ENCODE measurements at places on chromosomes 6 and 20. TPM values are rescaled to one million over a fixed set of nuclear protein-coding genes. Genes with fewer than 3 reads are reported as not detected.

Gene AVP
- polyA plus RNA-seq: not detected

Gene CTCFL
- not detected for polyA plus RNA-seq

Gene SAMD5
- not detected for polyA plus RNA-seq

Gene BTBD9
- polyA plus RNA-seq: 18.3 TPM

Gene HELZ2
- 5.8 TPM for polyA plus RNA-seq

Gene RPP21
- polyA plus RNA-seq: 114 TPM

Gene VSTM2L
- polyA plus RNA-seq: not detected

Gene FERMT1
- not detected for polyA plus RNA-seq

Gene ULBP2
- polyA plus RNA-seq: 0.56 TPM

Gene THBD
- polyA plus RNA-seq: not detected

Gene ZBTB46
- polyA plus RNA-seq: 0.04 TPM

Gene SMIM29
- polyA plus RNA-seq: 45.5 TPM

Gene DCBLD1
- 2.1 TPM for polyA plus RNA-seq

Gene KLC4
- 12.7 TPM for polyA plus RNA-seq

Gene TBXT
- polyA plus RNA-seq: not detected

Gene SPDEF
- not detected for polyA plus RNA-seq

Gene PLCG1
- 36.9 TPM for polyA plus RNA-seq

Gene TBX18
- not detected for polyA plus RNA-seq

Gene PTK6
- polyA plus RNA-seq: 0.38 TPM

Gene PHACTR1
- polyA plus RNA-seq: 0.18 TPM

Gene FOXC1
- not detected for polyA plus RNA-seq

Gene GINS1
- 0.93 TPM for polyA plus RNA-seq

Gene L3MBTL1
- 2.3 TPM for polyA plus RNA-seq

Gene JAG1
- 0.62 TPM for polyA plus RNA-seq

Gene TSBP1
- polyA plus RNA-seq: not detected

Gene HAO1
- not detected for polyA plus RNA-seq

Gene PDYN
- polyA plus RNA-seq: not detected

Gene CD93
- polyA plus RNA-seq: not detected

Gene SIRPA
- polyA plus RNA-seq: not detected

Gene RIPPLY2
- polyA plus RNA-seq: not detected

Gene LBP
- polyA plus RNA-seq: not detected

Gene KIF6
- polyA plus RNA-seq: 0.75 TPM

Gene SIRPG
- 197 TPM for polyA plus RNA-seq

Gene SSR1
- polyA plus RNA-seq: 151 TPM

Gene OTOR
- polyA plus RNA-seq: not detected

Gene RAMACL
- polyA plus RNA-seq: not detected

Gene MAP7
- polyA plus RNA-seq: 0.17 TPM

Gene NKX2-4
- not detected for polyA plus RNA-seq

Gene MPC1
- polyA plus RNA-seq: 64.2 TPM

Gene CLIC5
- 0.45 TPM for polyA plus RNA-seq

Gene CYP21A2
- not detected for polyA plus RNA-seq

Gene CST7
- 4.2 TPM for polyA plus RNA-seq

Gene KCNG1
- polyA plus RNA-seq: not detected

Gene CHD6
- polyA plus RNA-seq: 63.5 TPM

Gene ZNF391
- 3.9 TPM for polyA plus RNA-seq

Gene COQ3
- polyA plus RNA-seq: 10.6 TPM

Gene UNC93A
- polyA plus RNA-seq: not detected

Gene ID1
- polyA plus RNA-seq: not detected

Gene NKX2-2
- polyA plus RNA-seq: not detected

Gene CNR1
- polyA plus RNA-seq: not detected

Gene PGC
- not detected for polyA plus RNA-seq

Gene SLC52A3
- polyA plus RNA-seq: not detected

Gene WFDC10B
- polyA plus RNA-seq: not detected

Gene ENPP3
- polyA plus RNA-seq: 0.15 TPM
